ENCODE measurements at places on chromosomes 11 and 22.
A peak's percentile ranks its signal among the peaks of the same experiment; 100 is the strongest.

DNA sequence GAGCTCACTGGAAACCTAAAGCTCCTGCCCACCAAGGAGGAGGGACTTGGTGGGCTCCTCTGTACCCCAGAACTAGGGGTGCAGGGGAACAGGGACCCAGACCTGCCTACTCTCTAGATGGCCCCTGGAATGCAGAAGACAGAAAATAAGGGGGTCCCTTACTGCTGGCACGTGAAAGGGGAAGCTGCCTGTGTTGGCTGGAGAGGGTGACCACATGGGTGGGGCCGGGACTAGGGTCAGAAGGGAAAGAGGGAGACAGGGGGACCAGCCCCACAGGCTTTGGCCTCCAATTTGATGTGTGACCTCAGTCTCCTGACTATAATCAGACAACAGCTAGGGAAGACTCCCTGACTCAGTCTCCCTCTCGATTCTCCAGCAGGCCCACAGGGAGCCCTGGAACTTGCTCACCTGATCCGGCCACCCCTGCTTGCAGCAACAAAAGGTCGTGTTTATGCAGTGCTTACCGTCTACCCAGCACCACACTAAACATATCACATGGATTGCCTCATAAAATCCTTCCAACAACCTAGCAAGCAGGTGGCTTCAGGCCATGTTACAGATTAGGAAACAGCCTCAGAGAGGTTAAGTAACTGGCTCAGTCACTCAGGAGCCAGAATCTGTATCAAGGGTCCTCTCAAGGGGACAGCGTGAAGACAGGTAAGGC lies 10.2 kb downstream of the ARAP1 start:
- no peak for DNase-seq

- peak; percentile 85 for DNase-seq
Observed at GRCh38 chr11:79294845-79295731, 145.7 kb downstream of the TENM4 start.

DNA sequence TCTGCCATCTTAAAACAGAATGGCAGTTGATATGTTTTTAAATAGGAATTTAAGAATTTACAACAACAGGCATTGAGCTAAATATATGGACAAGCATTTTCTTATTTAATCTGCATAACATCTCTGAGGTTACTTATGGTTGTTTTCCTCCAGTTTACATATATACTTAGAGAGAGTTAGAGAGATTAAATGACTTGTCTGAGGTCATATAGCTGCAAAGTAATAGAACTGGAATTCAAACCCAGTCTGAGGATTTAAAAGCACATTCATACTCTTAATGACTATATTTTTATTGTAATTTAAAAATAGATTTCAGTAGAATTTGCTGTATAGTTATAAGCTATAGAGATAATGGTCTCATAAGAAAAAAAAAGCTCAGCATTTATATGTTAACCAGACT lies 81.4 kb upstream of the GRIK4 start:
- no peak for DNase-seq

GRCh38 chr11:130434521-130435223 lies 6.3 kb upstream of the ADAMTS8 start:
- DNase-seq = peak; percentile 93

DNA sequence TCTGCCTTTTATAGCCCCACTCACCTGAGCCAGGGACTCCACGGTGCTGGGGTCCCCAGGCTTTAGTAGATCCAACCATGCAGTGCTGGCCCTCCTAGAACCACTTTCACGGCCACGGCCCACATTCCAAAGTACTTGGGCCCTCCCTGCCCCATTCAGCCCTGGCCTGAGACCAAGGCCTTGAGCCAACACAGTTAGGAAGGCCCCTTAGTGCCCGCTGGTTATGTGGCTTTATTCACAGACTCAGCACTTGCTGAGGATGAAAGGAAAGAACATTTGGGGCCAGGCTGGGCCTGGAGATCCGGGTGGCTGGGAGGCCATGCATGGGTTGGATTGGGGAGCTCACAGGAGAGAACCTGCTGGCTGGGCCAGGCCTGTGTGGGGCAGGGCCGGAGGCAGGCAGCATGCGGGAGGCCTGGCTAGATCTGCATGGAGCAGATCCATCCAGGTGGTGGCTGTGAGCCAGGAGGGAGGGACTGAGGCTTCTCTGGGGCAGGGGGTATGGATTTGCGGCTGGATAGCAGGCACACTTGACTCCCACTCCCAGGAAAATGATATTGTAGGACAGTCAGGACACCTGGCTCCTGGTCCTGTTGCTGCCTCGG lies 12.6 kb downstream of the CHRM1 start:
- DNase-seq = no peak

- no peak for DNase-seq
Observed at GRCh38 chr11:86954269-86955110, 705 bp downstream of the FZD4 start.

DNA sequence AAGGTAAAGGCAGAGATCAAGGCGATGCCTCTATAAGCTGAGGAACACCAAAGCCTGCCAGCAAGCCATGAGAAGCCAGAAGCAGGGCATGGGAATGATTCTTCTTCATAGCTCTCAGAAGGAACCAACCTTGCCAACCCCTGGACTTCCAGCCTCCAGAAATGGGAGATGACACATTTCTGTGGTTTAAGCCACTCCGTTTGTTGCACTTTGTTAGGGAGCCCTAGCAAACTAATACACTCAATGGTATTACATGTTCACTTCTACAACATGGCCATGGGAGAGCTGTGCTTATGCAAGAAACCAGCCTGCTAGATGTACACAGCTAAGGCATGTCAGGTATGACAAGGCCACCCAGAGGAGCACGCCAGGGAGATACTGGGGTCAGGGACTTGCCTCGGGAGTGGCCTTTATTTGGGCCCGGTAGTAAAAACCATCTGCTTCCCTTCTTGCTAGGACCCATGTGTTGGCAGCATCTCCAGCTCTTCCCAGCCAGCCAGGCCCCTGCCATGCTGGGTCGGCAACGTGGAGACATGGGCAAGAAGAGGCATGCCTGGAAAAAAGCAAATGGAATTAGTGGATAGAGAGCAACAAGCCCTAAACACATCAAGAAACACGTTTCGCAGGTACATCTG lies 3.6 kb downstream of the C11orf16 start:
- no peak for DNase-seq

- no peak for DNase-seq
Observed at GRCh38 chr11:89736566-89736965, 26.5 kb downstream of the TRIM77 start.

DNA sequence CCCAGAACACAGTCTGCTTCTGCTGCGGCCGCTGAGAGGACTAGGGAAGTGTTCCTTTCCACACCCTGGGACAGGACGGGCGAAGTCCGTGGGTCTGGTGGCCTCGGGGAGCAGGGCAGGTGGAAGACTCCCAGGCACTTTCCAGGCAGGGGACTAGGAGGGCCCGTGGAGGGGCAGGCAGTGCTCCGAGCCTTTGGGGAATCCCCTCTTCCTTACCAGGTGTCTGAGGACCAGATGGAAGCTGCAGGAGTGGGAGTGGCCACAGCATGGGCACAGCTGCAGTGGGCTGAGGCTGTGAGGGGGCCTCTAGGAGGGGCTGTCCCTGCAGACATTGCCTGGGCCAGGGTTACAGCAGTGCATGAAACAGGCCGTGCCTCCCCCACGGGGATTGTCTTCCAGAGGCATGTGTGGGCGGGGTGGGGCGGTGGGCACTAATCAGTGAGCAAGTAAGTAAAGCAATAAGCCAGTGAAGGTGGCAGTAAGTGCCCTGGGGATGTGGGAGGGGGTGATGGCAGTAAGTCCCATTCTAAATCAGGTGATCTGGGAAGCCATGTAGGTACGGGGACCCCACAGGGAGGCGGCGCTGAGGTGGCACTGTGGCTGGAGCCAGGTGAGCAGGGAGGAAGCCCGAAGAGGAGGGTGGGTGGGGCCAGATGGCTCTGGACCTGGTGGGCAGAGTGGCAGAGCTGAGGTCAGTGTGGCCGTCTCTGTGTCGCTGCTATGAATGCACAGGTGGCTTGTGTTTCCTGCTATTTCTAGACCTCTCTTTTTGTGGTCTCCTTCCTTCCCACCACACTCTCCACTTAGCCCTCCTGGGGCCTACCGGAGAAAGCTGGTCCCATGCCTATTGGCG lies 66.4 kb downstream of the CTTN start:
- no peak for DNase-seq

DNA sequence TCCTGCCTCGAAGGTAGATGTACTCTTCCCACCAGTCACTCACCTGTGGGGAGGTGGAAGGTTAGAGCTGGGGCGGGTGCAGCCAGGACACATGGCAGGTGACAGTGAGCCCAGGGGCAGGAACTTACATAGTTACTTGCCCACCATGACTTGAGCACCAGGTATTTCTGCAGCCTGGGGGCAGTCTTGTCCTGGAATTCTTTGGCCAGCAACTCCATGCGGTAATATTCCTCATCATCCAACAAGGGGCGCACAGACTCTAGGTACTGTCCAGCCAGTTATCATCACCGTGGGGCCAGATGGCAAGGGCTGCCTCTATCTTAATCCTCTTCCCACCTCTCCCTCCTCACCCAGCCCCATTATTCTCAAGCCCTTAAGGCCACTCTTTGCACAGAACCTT lies 2.2 kb downstream of the CPT1B start:
- no peak for DNase-seq

GRCh38 chr11:91170711-91171110 lies 947.9 kb upstream of the CHORDC1 start:
- no peak for DNase-seq

GRCh38 chr11:70057080-70057479 lies 21.0 kb upstream of the ANO1 start:
- no peak for DNase-seq

- no peak for DNase-seq
Observed at GRCh38 chr11:107741044-107741823, 29.4 kb upstream of the SLN start.

- DNase-seq = no peak
Observed at GRCh38 chr11:11401960-11402535, 49.0 kb upstream of the CSNK2A3 start.

- DNase-seq = peak; percentile 9
Observed at GRCh38 chr11:39345834-39346442, 2113.5 kb downstream of the LRRC4C start.
